Fibroblast of skin of left biceps (primary cell): ENCODE measurements at places on chromosomes 16 and 17.
A peak's percentile ranks its signal among the peaks of the same experiment; 100 is the strongest.

- no peak for DNase-seq
These were observed 263.9 kb downstream of the C16orf95 start for GRCh38 chr16:87053016-87053982.

DNA sequence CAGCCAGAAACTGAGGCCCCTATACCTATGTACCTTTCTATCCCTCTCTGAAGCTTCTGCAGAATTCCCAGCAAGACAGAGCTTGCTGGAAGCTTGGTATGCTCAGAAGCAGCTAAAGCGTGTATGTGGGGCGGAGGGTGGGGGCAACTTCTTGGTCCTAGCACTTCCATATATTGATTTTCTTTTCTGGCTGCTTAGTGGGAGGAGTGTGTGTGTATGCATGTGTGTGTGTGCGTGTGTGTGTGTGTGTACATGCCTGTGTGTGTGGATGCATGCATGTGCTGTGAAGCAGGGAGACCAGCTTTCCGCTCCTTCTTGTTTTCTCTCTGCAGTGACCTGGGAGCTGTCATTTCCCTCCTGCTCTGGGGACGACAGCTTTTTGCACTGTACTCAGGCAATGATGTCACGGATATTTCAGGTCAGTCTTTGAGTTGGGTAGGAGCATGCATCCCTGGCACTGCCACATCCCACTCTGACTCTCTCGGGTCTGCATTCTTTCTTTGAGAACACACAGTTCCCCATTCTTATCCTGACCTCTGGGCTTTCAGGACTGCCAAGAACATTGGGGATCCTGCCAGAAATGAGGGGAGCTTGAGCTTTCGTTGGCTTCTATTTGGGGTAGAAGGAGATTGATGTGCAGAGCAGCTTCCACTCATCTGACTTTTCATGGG is 10.7 kb downstream of the HPR start:
- no peak for DNase-seq

DNA sequence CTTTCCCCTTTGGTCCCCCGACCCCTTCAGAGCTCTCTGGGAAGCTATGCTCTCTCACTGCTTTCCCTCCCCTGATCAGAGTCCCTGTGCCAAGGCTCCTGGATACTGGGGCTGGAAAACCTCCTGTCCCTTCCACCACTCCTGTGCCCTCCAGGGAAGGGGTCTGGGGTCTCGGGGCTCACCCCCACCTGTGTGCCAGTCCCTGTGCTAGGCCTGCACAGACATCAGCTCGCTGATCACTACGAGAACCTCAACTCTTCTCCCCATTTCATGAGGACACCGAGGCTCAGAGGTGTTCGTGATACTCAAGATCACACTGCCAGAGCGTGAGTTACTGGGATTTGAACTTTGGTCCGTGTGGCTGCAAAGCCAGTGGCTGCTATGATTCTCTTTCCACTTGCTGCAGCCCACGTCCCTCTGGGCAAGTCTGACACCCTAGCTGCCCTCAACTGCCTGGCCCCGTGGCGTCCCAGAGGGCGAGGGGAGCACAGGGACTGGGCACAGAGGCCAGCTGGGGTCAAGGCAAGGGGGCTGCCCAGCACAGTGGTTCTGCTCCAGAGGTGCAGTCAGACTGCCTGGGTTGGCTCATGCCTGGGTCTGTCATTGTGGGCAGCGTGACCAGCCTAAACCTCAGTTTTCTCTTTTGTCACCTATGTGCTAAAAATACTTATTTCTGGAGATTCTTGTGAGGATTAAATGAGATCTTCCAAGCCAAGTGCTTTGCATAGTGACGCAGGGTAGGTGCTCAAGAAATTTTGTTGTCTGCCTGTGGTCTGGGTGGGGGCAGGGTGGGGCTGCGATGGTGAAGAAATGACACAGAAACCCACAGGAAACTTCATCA is 43.8 kb upstream of the TOB1 start:
- DNase-seq = no peak

GRCh38 chr16:14372471-14372870 is 257.6 kb downstream of the PARN start:
- no peak for DNase-seq

- DNase-seq = no peak
These were observed 114.0 kb downstream of the PRKCA start for GRCh38 chr17:66416207-66416940.

DNA sequence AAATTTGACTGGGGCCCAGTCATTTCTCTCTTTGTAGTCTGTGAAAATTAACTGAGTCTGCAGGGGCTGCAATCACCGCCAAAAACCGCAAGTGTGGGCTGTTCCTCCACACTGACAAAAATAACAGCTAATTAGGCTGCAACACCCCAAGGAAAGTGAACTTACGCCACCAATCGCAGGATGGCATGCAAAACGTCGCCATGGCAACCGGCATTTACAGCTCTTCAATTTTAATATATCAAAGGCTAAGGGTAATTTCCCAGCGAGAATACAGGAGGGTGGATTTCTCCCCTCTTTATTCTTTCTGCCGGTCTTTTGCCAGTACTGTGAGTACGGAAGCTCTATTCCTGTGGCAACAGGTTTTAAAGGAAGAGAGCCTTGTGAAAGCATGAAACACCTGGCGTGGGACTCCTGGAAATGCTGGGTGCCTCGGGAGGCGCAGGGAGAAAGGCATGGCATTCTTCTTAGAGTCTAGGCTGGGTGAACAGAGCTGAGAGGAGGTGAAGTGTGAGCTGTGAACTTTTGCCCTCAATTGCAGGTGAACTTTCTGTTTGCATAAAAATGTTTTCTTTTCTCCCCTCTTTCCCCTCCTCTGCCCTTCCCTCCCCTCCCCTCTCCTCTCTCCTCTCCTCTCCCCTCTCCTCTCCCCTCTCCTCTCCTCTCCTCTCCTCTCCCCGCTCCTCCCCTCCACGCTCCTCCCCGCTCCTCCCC is 399.7 kb downstream of the XYLT1 start:
- no peak for DNase-seq

GRCh38 chr16:30183233-30184095 is at the start of gene CORO1A:
Gene CORO1A (plus strand): TSS chr16:30183602. CDS start chr16:30185210, 1,608 bp downstream.
- DNase-seq = peak; percentile 26

GRCh38 chr17:12180644-12181261 is 160.1 kb downstream of the MAP2K4 start:
- peak; percentile 20 for DNase-seq

DNA sequence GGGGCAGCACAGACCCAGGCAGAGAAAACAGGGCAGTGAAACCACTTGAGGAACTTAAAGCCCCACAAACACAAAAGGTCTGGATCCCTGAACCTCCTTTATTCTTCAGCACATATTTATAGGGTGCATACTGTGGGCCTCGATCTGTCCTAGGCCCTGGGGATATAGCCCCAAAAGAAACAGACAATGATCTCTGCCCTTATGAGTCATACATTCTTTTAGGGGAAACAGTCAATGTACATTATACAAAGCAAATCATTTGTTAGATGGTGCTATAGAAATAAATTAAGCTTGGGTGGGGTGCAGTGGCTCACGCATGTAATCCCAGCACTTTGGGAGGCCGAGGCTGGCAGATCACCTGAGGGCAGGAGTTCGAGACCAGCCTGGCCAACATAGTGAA is 10.0 kb upstream of the HES7 start:
- no peak for DNase-seq

DNA sequence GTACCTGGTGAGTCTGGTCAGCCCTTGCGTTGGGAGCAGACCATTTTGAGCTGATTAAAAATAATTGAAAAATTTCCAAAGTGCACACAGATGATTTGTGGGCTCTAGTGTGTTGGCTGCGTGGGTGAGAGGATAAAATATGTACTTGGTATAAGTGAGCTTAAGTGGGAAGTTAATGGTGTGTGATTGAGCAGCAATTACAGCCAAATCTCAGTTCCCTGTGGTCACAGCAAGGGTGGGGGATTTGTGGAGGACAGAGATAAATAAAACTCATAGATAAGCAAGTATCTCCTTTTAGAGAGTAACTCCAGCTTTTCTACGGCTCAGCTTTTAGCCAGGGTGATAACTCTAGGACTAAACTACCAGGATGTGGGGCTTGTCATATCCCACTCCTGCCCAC is 390.4 kb downstream of the UTP18 start:
- DNase-seq = no peak

GRCh38 chr17:78873519-78874340 is 29.3 kb downstream of the CEP295NL start:
- no peak for DNase-seq

GRCh38 chr16:28883221-28883996 is 5.1 kb downstream of the ATP2A1 start:
- DNase-seq = no peak
